ENCODE measurements at places on chromosomes 4 and X.

- no peak for DNase-seq
Measured at GRCh38 chr4:173526724-173527102, 3.3 kb downstream of the HAND2 start.

DNA sequence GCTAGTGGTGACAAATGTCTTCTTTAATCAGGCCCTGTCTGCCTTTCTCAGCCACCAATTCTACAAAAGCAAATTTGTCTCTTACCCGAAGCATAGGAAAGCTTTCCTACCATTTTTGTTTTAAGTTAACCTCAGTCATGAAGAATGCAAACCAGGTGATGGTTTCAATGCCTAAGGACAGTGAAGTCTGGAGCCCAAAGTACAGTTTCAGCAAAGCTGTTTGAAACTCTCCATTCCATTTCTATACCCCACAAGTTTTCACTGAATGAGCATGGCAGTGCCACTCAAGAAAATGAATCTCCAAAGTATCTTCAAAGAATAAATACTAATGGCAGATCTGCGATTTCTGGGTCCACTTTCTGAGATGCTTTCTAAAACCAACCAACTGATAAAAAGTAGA is 23.9 kb downstream of the SRD5A3 start:
- no peak for DNase-seq

DNA sequence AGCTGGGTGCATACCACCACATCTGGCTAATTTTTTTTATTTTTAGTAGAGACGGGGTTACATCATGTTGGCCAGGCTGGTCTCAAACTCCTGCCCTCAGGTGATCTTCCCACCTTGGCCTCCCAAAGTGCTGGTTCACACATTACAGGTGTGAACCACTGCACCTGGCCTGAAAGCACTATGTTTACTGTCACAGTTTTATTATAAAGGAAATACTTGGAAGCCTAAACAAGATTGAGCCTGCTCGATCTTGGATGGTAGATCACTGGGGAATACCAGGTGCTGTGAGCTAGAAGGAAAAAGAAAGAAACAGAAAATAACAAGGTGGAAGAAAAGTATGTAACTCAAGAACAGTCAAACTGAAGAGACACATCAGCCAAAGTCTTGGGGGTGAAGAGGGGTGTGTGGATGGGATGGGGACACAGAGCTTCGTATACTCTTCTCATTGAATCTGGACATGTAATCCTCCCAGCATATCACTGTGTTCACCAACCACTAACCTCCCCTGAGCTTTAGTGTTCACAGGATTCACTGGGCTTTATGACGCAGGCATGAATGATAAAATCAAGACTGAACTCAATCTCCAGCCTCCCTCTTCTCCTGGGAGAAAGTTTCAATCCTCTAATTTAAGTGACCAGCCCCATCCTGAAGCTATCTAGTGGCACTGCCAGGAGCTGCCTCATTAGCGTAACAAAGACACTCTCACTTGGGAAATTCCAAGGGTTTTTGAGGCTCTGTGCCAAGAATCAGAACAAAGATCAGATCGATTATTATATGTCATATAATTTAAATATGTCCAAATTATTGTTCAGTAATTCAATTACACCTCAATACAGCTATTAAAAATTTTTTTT is 40.9 kb downstream of the PDS5A start:
- DNase-seq: no peak

GRCh38 chr4:164381859-164382258 is 372.1 kb upstream of the SMIM31 start:
- no peak for DNase-seq

- no peak for DNase-seq
Measured at GRCh38 chrX:149230689-149231088, 274.4 kb downstream of the IDS start.

DNA sequence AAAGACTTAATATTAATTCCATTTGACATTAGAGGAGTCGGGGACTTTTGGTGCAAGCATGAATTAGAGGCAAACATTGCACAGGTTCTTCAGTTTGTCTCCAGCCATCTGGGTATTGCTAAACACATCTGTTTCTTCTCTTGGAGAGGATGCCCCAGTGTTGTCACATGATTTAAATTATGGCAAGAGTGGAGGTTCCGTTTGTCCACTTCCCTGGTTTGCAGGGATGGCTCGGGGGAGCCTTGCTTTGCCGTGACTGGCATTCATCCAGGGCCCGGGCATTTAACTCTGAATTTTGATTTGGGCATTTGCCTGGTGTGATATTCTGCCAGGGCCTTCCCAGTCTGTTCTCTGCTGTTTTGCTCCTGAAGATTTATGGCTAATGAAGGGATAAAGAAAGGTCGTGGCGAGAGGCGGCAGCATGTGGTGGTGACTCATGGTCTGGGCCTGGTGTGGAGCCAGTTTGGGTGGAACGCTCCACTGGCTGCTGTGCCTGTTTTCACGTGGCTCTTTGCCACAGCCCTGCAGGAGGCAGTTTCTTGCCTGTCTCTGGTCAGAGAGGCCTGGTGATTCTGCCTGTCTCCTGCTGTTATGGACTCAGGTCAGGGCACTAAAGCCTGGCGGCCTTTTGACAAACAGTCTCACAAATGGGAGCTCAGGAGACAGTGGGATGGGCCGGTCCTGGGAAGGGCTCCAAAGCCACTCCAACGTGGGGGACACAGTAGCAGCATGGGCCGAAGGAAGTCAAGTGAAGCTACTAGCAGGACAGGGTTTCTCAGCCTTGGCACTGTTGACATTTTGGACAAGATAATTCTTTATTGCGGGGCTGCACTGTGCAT is 99.4 kb upstream of the PGRMC2 start:
- DNase-seq: no peak

- DNase-seq: no peak
Measured at GRCh38 chr4:148116264-148116663, 325.9 kb downstream of the NR3C2 start.

DNA sequence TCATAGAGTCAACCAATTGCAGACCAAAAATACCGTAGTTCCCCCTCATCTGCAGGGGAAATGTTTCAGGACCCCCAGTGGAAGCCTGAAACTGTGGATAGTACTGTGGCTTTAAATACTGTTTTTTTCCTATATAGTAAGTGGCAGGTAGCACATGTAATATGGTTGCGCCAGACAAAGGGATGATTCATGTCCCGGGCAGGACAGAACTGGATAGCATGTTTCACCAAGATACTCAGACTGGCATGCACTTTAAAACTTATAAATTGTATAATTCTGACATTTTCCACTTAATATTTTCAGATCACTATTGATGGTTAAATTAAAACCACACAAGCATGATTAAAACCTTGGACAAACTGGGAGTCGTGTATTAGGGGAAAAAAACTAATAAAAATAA is 276.3 kb upstream of the AGA start:
- DNase-seq: no peak

DNA sequence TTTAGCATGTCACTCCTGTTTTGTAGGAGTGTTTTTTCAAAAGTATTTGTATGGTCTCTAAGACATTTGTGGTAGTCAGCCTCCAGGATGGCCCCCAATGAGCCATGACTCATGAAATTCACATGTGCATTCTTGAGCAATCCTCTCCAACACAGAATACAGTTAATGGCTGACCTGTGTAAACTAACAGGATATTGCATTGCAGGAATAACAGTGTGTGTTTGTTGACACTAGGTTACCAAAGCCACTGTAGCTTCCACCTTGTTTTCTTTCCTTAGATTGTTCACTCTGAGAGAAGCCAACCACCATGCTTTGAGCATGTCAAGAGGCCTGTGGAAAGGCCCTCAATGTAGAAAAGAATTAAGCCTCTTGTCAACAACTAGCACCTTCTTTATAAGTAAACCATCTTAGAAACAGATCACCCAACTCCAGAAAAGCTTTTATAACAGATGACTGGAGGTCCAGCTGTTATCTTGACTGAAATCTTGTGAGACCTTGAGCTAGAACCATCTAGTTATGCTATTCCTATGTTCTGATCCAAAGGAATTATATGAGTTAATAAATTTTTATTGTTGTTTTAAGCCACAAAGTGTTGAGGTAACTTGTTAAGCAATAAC is 28.5 kb downstream of the TBCK start:
- DNase-seq: no peak

- no peak for DNase-seq
Measured at GRCh38 chr4:38950159-38950558, 82.0 kb downstream of the TMEM156 start.

GRCh38 chr4:123446865-123447474 is 50.4 kb downstream of the SPRY1 start:
- no peak for DNase-seq

DNA sequence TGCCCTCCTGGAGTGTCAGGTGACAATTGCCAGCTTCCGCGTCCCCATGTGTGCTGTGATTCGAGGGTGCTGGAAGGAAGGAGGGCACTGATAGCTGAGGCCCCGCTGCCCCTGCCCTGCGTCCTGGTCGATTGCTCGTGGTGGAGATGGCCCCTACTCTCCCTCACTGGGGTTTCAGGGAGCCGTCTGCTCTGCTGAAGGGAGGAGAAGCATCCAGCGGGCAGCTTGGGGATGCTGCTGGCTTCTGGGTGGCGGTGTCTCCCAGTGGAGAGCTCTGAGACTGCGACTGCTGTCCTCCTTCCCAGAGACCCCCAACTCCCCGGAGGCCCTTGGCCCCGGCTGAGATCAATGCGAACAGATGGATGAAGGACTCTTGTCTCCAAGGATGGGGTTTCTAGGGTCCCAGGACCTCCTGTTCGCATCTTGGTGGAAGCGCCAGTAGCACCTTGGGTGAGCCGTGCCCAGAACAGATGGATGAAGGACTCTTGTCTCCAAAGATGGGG is 98.6 kb downstream of the PSAPL1 start:
- DNase-seq: no peak

DNA sequence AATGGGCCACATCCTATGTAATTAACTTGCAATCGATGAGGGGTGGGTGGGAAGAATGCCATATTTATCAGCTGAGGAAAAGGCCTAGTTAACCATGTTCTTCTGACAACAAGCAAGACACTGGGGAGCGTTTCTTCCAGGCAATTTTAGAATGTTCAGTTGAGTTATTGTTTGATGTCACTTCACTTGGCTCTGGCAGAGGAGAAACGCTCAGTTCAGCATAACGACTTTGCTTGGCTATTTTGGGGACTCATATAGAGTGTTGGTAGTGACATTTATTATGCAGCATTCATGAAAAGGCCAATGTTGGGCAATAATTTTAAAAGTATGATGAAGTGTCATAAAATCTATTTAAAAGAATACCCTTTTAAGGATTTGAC is 648 bp downstream of the SYNPO2 start:
- no peak for DNase-seq

- DNase-seq: no peak
Measured at GRCh38 chrX:19647731-19648588, 132.7 kb upstream of the MAP3K15 start.

- no peak for DNase-seq
Measured at GRCh38 chr4:157222771-157223160, 2.2 kb downstream of the GRIA2 start.

DNA sequence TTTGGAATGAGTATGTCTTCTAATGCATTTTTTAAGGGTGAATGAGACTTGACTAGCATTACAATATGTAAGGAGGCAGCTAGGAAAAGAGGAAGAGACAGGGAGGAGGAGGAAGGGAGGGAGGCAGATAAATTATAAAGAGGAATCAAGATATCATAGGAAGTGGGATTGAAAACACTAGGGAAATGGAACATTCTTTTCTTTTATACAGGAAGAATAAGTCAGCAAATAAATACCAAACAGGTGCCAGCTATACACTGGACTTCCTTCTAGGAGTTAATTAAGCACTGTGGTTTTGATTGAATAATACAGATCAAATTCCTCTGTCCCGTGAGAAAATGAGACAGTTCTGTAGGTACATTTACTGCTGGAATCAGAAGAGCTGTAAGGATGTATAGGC is 78.6 kb downstream of the PACRGL start:
- no peak for DNase-seq

DNA sequence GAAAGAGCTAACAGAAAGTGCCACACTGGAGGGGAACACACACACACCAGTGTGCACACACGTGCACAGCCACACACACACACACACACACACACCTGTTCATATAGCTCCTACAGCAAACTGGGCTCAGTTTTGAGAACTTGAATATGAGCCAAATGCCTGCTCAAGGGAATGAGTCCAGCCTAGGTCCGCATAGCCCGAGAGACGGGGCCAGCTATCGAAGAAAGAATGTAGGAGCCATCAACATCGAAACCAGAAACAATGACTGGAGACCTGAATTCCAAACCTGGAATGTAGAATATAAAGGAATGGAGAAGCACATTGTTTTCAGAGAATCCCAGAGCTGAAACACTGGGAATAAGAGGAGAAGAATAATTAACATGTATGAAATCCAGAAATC is 37.6 kb upstream of the ERVMER34-1 start:
- DNase-seq: no peak

- DNase-seq: no peak
Measured at GRCh38 chrX:152733261-152733975, at the start of the genes CSAG1 and MAGEA12. Gene CSAG1, minus strand, starts transcription at chrX:152733721. Its CDS starts 1,261 bp downstream, at chrX:152732460. Gene MAGEA12, plus strand, starts transcription at chrX:152733757. Its CDS starts 2,405 bp downstream, at chrX:152736162.

GRCh38 chrX:136829413-136829812 is 48.7 kb upstream of the ARHGEF6 start:
- no peak for DNase-seq

Data from stimulated activated CD4-positive, alpha-beta T cell treated with anti-CD3 and anti-CD28 coated beads, TNF-alpha, amount 100 ng/mL, for 4 hours (primary cell).